ENCODE measurements at places on chromosomes 11 and 22.

DNA sequence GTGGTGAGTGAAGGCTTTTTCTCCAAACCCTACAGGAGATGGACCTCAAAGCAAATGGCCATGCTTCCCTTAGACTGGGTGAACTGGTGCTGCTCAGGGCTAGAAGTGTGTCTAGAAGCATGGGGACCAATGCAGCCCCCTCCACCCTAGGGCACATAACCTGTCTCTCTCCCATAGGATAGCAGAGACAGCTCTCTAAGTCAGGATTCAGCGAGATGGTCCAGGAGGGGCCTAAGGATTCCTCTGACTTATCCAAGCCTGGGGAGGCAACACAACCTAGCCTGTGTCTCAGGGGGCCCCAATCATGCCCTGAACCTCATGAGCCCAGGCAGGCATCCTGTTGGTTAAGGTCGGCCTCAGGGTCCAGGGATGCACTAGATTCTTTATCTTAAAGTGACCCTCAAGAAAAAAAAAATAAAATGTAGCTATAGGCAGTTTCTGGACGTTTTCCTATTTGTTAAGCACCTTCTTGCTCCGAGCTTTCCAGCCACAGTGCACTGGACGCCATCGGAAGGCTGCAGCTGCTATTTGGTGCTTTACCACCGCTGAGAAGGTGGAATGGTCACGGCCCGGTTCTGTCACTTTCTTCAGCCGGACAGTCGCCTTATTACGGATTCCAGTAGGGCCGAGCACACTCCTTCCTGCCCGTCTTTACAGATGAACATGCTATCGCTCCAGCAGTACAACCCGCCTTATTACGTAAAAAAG, 5.0 kb upstream of the CCND1 start:
- no peak for DNase-seq

GRCh38 chr11:75263944-75264349, 23.4 kb downstream of the TPBGL start:
- DNase-seq, result no peak

DNA sequence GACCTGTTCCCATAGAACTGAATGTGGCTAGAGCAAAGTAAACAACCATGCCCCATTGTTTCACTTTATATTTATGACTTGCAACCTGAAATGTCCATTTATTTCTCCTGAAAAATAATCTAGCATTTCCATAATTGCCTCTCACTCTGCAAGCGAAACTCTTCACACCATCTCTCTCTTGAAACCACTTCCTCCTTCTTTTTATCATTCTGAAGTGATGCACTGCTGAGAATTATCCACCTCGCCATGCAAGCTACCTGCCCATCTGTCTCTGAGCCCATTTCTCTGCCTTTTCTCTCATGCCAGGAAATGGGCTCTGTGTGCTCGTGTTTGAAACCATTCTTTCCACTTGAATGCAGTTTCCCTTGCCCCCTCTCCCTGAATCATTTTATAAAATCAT, 13.5 kb downstream of the MRGPRX3 start:
- no peak for DNase-seq

GRCh38 chr11:36352922-36353321, 56.8 kb downstream of the PRR5L start:
- DNase-seq, result no peak

- no peak for DNase-seq
Measured at GRCh38 chr22:37760152-37760551, 47.6 kb upstream of the GCAT start.

DNA sequence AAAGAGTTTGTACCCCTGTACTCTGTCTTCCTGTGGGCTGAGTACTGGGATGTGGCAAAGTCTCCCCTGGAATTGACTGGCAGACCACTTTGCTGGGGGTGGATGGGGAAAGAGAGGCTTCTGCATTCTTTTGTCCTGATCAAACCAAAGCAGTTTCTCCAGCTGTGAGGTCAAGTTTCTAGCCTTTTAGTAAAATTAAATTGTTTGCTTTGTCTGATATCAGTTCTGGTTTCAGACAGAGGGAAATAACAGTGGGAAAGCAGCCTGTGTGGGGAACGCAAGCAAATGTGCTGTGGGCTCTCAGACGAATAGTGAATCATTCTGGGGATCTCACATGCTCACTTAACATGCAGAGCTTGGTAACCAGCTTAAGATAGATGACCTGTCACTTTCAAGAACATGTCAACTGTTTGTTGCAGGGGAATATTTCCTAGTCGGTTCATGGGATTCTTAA, 151.6 kb downstream of the FAT3 start:
- no peak for DNase-seq

- DNase-seq, result no peak
Measured at GRCh38 chr22:23152238-23153114, 7.2 kb downstream of the RAB36 start.

- DNase-seq, result no peak
Measured at GRCh38 chr11:41878095-41878494, 418.6 kb upstream of the LRRC4C start.

GRCh38 chr11:86388198-86388597, 13.5 kb downstream of the CCDC81 start:
- DNase-seq, result peak; percentile 13

- DNase-seq, result peak; percentile 83
Measured at GRCh38 chr11:75802913-75803820, 11.8 kb upstream of the UVRAG start.

DNA sequence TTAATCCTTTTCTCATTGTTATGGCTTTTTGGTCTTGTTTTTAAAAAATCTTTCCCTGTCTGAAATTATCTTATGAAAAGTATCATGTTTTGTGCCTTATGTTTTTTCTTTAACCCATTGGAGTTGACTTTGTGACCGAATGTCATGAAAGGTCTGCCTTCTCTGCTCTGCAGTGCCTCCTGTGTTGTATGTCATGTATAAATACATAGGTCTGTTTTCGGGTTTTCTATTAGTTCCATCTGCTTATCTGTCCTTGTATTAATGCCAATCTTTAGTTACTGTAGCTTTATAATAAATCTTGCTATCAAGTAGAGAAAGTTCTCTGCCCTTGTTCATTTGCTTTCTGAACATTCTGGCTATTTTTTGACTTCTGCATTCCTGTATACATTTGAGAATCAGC, 73.0 kb downstream of the ZBTB44 start:
- no peak for DNase-seq

GRCh38 chr11:25860677-25861450, 471.1 kb upstream of the ANO3 start:
- no peak for DNase-seq

GRCh38 chr11:76644591-76644990, 26.0 kb downstream of the LRRC32 start:
- DNase-seq, result no peak

DNA sequence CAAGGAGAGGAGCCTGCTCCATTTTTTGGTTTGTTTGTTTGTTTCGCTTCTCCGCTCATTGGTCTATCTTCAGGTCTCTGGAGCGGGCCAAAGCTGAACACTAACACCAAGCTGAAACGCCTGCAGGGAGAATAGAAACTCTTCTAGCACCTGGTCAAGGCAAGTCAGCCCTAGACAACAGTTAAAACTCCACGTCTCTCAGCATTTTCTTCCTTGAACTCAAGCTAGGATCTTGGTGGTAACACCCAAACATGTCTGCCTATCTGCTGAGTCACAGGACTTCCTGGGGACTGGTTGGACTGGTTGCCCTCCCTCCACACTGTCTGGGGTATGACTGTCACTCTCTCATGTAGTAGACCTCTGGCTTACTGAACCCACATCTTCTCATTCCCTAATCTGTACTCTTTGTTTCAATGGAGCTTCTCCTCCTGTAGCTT, 23.9 kb upstream of the RBFOX2 start:
- DNase-seq, result no peak

- no peak for DNase-seq
Measured at GRCh38 chr11:133500936-133501335, 31.4 kb downstream of the OPCML start.
